IMR-90 (cell line): ENCODE measurements at places on chromosomes 3 and 15.

- no peak for DNase-seq
Observed at GRCh38 chr15:95182091-95182490, 950.7 kb downstream of the MCTP2 start.

DNA sequence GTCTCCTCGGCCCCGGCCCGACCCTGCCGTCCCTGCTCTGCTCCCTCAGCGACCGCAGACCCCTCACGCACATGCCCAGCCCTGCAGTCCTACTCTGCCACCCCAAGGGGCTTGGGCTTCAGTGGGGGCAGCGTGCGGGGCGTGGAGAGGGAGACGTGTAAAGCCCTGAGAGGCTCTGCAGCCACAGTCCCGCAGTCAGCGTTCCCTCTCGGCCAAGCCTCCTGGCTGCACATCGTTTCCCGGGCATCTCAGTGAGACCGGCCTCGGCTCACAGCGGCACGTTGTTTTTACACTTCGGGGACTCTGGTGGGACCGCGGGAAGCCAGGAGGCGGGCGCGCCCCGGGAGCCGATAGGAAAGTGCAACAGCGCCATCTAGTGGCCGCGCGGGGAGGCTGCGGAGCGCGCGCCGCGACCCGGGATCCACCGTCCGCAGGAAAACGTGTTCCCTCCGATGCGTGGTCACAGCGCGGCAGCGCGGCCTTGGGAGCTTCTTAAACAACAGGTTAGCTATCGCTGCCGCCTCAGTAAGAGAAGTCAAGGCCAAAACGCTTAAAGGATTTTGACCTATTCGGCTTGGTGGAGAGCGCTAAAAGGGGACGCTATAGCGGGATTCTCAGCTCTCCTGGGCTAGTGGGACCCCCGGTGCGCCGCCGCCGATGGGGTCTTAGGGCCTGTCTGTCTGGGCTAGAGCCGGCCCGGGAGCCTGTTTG lies 226.8 kb upstream of the IGF1R start:
- peak; percentile 13 for DNase-seq

DNA sequence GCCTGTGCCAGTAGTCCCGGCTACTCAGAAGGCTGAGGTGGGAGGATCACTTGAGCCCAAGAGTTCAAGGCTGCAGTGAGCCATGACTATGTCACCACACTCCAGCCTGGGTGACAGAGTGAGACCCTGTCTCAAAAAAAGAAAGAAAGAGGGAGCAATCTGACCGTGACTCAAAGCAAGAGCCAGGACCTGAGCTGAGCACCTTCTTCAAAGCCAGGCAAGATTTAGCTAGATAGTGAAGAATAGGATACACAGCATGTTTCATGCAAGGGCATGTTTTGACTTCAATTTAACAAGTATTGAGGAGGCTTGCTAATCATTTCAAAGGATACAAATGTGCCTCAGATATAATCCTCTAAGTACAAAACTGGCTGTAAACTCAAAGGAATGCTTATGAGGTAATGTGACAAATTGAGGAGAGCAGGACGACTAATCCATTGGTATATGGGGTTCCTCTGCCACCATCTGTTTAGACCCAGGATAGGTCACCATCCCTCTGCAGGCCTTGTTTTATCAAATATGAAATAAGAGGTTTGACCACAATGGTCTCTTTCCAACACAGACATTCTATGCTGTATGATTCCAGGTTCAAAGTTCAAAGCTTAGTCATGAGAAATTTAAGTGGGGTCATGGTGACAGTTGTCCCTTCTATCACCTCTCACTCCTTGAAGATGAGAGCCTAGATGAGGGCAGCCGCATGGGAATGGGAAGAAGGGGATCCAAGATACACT lies 33.2 kb downstream of the RAB27A start:
- DNase-seq: peak; percentile 33

- no peak for DNase-seq
Observed at GRCh38 chr15:31085359-31085758, 16.2 kb downstream of the TRPM1 start.

DNA sequence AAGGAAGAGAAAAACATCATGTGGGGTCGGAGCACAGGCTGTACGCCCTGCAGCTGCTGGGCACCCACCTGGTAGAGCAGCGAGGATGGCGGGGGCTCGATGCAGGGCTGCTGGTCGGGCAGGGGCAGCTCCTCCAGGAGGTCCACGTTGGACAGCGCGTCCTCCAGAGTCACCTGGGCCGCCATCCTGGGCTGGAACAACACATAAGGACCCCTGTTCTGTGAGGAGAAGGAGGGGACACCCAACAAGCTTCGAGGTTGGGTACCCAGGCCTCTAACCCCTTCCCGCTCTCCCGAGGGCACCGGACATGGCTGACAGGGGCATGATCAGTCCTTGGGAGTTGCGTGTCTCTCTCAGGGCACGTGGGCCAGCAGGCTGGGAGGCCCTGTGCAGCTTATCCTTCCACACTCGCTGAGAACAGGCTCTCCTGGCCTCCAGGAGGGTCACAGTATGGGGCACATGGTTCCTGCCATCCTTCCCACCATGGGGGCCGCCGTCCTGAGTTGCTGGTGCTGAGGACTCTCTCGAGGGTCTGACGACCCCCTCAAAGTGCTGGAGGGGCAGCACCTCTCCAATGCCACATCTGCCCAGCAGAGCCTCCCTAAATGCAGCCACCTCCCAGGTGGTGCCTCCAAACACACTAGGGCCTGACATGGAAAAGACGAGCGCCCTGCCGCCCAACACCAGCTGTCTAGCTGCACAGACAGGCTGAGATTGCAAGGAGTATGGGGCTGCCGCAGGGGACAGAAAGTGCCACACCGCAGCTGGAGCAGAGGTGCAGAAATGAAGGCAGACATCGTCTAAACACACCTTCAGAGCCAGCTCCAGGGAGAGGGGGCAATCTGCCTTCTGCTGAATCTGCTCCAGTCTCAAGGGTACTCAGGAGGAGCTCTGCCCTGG lies 32.8 kb downstream of the CYFIP1 start:
- no peak for DNase-seq

DNA sequence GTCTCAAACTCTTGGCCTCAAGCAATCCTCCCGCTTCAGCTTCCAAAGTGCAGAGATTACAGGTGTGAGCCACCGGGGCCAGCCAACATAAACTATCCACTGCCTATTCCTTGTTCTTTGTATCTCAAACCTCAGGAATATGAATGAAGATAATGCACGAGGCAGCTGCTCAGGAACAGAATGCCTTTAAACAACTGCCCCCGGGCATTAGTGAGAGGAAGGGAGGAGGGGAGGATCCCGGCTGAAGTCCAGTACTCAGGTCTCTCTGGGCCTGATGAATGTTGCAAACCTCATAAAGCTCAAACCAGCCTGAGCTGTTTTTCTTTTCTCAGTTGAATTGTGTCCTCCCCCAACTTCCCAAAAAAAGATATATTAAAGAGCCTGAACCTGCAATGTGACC lies 26.9 kb upstream of the MTMR14 start:
- DNase-seq: no peak

- DNase-seq: no peak
Observed at GRCh38 chr3:111926266-111926676, 52.6 kb upstream of the ABHD10 start.

DNA sequence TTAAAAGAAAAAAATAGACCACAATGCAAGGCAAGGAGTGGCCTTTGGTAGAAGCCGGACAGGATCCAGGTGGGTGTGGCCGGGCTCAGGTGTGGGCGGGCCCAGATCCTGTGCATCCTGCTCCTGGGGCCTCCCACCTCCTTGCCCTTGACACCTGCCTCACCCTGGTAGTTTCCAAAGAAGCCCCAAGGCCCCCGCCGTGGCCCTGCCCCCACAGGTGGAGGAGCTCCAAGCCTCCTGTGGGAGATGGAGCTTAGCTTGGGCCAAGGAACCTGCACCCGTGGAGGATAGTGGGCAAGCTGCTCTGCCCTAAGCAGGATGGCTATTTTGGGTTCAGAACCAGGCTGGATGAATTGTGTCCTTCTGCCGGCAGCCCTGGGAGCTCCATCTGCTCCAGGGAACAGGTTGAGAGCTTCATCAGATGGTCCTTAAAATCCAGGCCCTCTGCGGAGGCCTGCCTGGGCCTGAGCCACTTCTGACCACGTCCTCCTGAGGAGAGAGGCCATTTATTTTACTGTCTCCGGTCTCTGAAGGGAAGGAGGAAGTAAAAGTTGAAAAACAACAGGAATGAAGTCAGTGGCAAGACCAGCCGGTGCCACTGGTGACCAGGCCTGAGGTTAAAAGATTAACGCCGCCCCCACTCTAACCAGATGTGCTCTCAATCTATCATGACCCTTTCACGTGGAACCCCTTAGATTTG lies 53.9 kb upstream of the KLF13 start:
- no peak for DNase-seq

DNA sequence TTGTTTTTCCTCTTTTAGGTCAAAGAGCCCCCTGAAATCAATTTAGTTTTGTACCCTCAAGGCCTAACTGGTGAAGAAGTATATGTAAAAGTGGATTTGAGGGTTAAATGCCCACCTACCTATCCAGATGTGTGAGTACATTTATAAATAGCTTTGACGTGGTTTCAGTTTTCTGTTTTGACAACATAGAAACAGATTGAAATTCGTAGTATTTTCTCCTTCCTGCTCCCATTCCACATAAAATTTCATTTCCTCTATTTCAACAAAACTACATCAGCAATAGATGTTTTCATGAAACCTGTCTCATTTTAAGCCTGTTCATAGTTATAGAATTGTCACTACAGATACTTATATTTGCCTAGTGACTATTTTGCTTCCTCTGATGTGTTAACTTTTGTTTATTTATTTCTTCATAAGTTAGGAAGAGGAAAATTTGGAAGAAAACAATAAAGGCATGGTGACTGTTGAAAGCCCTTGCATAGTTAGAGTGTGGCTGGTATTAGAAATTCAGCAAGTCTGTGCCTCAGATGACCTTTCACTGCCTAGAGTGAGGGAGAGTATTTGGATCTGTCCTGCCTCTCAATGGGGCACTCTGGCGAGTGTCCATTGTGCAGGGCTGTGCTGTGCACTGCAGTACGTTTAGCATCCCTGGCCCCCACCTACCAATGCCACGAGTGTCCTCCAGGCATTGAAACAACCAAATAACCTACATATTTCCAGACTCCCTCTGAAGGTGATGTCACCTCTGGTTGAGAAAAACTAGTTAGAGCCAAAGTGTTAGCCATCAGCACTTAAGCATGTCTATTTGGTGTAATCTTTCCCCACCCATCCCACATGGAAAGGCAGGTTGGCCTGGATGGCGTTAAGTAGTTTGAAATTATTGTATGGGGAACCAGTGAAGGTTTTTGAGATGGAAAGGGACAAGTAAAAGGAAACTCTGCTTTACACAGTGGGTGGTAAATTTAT lies 5.9 kb downstream of the EIF2AK4 start:
- no peak for DNase-seq

DNA sequence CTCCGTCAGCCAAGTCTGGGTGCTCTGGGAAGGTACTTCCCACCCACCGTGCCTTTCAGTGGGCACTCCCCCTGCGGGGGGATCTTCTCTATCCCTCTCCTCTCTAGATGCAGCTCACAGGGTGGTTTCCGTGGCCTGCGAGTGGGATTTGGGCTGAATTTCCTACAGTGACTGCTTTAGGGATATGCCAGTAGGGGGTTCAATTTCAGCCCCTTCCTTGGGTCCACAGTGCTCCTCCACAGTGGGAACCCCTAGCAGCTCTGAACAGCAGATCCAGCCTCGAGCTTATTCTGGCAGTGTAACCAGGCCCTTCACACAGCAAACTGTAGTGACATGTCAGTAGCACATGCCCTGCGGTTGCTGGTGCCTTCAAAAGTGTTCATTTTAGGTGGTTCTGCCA lies 155.7 kb downstream of the CHDH start:
- no peak for DNase-seq

DNA sequence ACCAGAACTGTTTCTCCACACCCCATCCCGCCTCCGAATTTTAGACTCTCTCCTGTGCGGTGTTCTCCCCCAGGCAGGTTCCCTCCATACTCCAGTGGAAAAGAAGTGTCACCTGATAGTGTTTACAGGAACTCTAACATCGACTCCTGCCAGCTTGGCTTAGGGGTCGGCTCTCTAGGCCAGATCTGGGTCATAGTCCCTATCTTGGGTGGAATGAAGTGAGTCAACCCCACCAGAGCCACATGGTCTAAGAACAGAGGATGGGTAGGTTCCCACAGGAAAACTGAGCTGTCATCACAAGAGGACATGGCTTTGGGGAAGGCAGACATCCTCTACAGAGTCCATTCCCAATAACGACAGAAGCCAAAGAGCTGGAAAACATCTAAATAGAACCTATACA lies 5.9 kb downstream of the BCL2L10 start:
- no peak for DNase-seq

DNA sequence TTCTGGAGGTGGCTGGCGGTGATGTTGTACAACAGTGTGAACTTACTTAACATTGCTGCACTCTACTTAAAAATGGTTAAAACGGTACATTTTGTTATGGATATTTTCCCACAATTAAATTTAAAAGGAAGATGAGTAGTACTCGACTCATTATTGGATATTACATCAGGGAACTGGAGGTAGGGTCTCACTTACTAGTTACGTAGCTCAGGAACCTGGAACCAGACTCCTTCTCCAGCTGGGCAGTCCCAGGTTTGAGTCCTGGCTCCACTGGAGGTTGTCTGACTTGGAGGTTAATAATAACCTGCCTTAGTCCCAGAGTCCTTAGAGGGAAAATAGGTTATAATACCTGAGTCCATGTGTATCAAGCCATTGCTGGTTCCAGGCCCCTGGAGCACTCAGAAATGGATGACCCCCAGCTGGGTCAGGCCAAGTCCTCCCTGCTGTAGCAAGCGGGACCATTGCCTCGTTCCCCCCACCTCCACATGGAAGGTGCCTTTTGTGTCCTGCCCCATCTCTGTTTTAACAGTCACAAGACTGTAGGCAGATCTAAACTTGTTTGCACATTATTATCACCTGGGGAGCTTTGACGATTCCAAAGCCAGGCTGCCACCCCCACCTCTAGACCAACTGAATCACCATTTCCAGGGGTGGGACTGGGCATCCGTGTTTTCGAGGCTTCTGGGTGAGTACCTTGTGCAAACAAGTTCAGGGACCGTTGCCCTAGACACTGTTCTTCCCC lies 126.6 kb downstream of the IGF1R start:
- DNase-seq: peak; percentile 52

DNA sequence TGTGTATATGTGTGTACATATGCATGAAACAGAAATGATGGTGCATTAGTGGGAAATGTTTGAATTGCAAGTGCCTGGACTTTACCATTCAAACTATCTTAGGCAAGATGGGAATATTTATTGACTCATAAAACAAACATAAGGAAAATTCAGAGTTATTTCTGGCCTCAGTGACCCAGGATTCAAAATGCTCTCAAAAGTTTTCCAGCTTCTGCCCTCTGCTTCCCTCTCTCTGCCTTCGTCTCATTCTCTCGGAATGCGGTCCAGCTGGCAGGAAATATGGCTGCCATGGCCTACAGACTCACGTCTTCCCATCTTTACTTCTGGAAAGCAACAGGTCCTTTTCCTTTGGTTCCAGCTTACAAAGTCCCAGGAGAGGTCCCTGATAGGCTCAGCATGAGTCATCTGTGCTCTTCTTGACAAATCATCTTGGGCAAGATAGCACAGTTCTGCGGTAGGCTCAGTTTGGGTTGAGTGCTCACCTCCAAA lies 8.7 kb upstream of the ZNF774 start:
- peak; percentile 72 for DNase-seq

DNA sequence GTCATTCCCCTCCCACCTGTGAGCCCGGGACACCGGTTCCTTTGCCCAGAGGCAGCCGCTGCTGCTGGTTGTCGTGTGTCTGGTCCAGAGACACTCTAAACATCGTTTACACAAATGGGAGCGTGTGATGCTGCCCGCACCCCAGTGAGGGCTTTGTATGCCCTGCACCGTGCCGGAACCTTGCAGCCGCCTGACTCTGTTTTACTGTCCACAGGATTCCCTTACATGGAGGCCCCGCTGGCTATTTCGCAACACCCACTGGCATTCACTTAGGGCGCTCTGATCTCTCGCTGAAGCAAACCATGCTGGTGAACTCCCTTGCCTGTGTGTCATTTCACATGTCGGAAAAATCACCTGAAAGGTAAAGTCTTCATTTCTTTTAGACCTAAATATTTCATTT lies 100.8 kb upstream of the SLC6A6 start:
- peak; percentile 18 for DNase-seq
